ENCODE measurements at places on chromosomes 5 and 9. TPM values are rescaled to one million over a fixed set of nuclear protein-coding genes. Genes with fewer than 3 reads are reported as not detected.

AK8 gene
- total RNA-seq: 0.48 TPM

PCDHB6 gene
- not detected for total RNA-seq

CCDC171 gene
- 1.9 TPM for total RNA-seq

CEL gene
- total RNA-seq: 0.48 TPM

TAF11L14 gene
- not detected for total RNA-seq

GLRA1 gene
- total RNA-seq: not detected

ANKRD20A1 gene
- total RNA-seq: not detected

Data from tracheal epithelial cell (primary cell).